ENCODE measurements at places on chromosomes 11 and 22.

DNA sequence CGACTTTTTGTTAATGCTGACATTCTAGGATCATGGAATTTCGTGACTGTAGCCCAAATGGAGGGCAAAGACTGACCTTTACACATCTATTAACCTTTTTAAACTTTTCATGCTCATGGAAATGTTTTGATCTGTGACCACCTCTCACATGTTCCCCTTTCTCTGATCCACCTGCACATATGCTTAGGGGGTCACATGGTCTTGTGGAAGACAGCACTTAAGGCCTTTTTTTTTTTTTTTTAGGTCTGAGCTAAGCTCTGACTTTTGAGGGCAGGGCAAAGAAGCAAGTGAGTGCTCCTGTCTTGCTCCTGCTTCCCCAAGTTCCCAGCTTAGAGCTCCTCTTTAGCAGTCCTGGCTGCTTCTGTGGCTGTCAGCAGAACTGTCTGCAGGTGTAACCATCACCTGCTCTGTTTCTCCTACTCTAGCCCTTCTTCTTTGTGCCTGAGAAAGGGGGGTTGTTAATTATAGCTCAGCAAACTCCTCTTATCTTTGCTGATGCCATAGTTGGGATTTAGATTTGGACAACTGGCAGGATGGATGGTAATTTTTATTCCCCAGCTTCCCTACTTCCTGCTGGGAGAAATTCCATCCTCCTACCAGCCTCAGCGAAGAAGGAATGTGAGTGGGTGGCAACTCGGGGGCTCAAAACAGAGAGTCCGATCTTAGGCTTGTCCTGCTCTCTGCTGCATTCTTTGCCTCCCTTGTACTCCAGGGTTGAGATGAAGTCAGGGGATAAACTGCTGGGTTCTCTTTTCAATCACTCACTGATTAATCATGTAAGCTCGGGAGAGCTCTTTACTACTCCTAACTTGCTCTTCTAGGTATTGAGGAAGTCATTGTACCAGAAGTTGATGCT, 64.4 kb downstream of the GRAMD1B start:
- no peak for DNase-seq

GRCh38 chr22:37599153-37599552, 9.5 kb upstream of the GGA1 start:
- DNase-seq = no peak

DNA sequence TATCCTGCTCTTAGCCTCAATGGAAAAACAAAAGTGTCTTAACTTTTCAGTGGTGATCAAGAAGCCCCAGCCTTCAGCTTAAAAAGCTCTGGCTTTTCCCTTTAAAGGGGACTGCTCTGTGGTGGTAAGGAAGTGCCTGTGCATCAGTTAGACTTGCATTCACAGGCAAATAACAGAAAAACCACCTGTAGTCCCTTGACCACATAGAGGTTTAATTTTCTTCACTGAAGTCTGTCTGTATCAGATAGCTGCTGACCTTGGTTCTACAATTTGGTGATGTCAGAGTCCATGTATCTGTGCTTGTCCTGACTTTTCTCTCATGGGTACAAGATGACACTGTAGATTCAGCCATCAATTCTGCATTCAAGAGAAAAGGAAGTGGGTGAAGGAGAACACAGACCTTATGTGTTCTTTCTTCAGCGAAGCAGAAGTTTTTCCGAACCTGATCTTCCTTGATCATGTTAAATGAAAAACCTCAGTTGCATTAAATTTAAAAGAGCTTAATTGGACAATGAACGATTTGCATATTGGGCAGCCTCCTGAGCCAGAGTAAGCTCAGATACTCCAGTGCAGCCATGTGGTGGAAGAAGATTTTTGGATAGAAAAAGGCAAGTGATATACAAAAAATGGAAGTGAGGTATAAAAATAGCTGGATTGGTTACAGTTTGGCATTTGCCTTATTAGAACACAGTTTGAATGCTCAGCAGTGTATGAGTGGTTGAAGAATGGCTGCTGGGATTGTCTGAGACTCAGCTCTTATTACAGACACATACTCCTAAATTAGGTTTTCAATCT, 43.2 kb upstream of the RDX start:
- DNase-seq = no peak

- no peak for DNase-seq
Observed at GRCh38 chr11:16780698-16781550, 42.5 kb downstream of the C11orf58 start.

DNA sequence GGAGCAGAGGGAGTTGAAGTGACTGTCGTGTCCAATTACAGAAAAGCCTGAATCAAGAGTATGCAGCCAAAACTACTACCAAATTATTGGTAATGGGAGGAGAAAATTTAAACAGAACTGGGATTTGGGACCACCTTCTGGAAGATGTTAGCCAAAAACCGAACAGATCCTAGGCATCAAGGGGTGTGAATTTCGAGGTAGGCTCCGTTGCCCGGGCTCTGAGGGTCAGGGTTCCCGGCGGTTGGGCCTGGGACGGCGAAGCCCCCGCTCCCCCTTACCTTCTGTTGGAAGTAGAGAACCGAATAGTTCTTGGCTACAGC, 313 bp downstream of the PRCP start:
- no peak for DNase-seq

DNA sequence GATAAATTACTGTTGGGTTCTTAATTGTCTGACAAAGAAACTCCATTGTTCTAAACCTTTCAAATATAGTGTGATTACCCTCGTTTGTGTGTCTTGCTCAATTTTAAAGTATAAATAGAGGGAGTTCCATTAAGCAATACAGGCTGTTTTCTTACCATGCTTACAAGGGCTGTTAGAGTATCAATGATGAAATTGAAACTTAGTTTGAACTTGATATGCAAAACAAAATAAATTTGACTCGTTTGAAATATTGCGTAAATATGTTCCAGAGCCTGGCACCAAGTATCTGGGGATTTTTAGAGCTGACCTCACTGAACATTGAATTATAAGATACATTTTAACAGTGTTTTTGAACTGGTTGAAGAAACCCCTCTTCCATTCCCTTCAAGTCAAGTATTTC, 31.7 kb downstream of the TEAD1 start:
- DNase-seq = no peak

GRCh38 chr11:44357711-44358110, 47.8 kb upstream of the ALX4 start:
- no peak for DNase-seq

DNA sequence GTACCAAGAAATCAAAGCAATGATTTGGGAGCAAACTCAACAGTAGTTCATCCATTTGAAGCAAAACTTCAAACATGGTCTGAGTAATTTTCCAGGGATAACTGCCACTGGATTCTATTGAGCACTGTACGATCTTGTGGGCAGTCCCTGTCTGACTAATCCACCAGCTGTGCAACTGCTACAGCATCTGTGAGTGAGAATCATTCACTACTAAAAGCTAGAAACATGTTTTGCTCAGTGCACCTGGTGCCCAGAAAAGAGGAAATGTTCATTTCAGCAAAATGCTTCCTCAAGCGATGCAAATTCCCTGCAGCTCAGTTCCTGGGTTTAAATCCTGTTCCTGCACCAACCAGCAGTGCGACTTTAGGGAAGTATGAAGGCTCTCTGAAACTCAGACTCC, 1077.9 kb downstream of the DLG2 start:
- DNase-seq = no peak

GRCh38 chr11:2534957-2535672, 90.3 kb downstream of the KCNQ1 start:
- DNase-seq = no peak

All from NCI-H1092 treated with DMSO at 0.1 percent for 48 hours (cell line).